H4 (cell line): ENCODE measurements at places on chromosomes 2 and 18. TPM values are rescaled to one million over a fixed set of nuclear protein-coding genes. Genes with fewer than 3 reads are reported as not detected.

DNA sequence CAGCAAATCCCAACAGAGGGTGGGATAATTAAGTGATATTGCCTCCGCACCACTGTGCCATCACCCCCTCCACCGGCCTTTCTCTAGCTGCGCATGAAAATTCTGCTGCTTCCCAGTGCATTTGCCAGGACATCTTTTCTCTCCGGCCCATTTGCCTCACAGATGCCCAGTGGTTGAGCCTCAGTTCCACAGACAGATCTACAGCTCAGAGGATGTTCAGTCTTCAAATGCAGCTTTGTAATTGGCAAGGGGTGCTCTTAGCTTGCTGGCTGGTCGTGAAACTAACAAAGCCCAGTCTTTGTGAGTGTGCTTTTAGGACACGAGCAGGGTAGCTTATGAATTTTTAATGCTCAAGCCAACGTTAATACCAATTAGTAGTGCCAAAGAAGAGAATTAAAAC, 253.3 kb upstream of the REV1 start:
- no peak for DNase-seq

- DNase-seq, result no peak
Observed at GRCh38 chr2:120949957-120950590, 214.4 kb downstream of the GLI2 start.

DNA sequence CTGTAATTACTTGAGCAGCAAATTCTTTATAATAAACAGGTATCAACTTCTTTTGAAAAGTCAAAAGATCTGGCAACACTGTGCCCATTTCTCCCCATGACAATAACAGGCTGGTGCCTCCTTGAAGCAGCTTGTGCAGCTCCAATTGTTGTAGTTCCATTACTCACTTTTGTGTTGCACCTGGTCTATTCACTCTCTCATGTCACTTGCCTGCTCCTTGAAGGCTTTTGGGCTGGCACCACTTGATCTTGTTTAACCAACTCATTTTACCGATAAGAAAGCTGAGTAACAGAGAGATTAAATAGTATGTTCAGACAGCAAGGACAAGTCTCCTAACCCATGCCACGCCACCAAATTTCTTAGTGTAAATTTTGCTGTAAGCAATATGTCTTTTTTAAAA, 314.5 kb downstream of the OSR1 start:
- DNase-seq, result no peak

DNA sequence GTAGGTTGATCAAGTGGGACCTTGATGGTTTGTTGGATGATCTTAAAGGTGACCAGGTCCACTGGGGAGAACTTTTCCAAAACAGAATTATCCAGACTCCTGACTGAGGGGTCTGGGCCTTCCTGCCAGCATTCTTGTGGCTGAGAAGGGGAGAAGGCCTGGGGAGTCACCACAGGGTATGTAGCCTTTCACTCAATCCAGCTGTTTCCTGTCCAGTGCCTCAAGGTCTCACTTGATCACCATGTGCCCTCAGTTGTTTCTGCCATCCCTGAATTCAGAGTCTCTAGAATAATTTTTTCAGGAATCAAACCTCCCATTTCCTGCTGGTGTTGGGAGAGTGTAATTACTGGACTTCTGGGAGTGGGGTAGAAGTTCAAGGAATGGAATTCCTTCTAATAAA, 54.4 kb upstream of the TANC1 start:
- DNase-seq, result no peak

DNA sequence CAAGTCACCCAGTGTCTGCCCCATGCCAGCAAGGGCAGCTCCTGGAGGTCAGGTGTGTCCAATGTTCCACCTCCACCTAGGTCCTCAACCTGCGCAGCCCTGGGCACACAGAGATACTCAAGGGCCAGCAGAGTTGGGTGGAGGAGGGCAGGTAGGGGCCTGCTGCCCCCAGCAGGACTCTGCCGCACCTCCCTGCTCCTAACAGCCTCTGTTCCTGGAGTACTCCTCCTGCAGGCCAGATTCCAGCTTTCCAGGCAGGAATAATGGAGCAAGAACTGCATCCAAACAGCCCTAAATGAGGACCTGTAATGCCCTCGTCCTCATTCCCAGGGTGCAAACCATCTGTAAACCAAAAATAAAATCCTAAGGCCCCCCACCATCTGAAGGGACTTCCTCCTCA, 44.4 kb upstream of the ACAA2 start:
- no peak for DNase-seq

DNA sequence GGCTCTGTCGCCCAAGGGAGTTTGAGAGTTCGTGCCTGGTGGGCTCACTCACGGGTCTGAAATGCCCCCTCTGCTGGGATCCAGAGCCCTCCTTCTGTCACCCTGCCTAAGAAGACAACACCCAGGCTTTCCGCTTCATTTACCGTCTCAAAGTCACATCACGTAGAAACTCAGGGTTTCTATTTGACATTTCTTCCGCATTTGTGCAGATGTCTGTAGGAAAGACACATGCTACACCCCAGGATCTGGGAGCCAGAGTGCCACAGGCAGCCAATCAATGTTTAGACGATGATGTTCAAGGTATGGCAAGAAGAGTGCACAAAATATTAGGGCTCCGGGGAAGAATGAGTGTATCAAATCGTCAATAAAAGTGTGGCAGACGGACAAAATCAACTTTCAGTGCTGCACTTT, 24.4 kb upstream of the ACKR3 start:
- no peak for DNase-seq

DNA sequence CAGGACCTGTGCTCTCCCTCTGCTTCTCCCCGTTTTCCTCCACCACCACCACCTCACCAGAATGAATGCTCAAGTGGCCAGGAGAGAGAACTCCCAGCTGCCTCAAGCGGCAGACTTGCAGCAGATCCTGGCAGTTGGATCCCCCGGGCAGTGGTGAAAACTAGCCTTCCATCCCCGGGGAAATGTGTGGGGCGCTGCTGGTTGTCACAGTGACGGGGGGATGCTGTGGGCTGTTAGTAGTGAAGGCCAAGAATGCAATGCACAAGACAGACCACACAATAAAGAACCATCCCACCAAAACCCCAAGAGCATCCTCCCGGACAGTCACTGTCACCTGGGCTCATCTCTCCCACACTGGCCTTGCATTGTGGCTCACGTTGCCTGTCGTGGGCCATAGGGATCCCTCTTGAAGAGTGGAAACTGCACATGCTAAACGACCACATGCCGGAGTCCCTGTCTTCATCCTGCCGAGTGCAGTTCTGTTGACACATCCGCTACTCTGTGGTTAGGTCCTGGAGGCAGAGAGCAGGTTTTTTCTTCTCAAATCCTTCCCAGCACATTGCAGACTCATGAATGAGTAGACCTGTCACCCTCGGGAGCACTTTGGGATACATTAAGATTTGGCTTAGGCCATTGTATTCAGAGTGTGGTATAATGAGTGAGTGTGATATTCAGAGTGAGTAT, 13.5 kb downstream of the SPATA3 start:
- no peak for DNase-seq

DNA sequence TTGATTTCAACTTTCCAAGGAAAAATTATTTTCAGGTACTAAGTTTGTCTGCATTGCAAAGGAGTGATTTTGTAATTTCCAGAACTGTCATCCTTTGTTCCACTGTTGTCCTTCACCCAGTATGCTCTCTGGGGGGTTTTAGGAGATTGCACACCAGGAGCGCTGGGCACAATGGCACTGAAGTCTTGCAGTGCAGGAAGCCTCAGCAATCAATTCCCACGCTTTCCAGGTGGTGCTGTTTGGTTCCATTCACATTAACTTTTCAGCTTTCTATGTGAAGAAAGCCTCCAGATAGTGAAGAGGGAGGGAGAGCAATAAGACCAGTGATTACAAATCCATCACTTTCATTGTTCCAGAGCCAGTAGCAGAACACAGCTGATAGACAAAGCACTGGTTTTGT, 344.0 kb upstream of the VWC2L start:
- DNase-seq, result no peak

DNA sequence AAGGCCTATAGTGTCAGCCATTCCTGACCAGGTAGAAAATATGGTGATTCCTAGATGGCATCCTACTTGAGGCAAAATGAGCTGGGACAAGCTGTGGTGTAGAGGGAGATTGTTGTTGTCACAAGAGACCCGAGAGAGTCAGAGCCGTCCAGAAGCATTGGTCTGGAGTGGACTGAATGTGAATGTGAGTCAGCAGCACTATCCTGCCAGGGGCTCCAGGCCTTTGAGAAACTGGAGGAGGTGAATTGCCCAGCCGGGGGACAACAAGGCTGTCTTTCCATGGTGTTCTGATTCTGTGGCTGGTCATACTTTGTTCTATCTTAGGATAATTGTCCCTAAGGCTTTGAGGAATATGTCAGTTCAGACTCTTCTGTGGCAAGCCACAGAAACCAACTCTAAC, 29.4 kb upstream of the EIF2AK3 start:
- DNase-seq, result no peak

TEX44 gene
- not detected in 2 replicates for total RNA-seq

RAB6C gene
- not detected in 2 replicates for total RNA-seq

BAZ2B gene
- total RNA-seq, result 16.7 and 17.2 TPM in 2 replicates

AQP4 gene
- total RNA-seq, result 0.39 TPM in 1 of 2 replicates, not detected in the other
